ENCODE measurements at places on chromosomes 2 and 18. TPM values are rescaled to one million over a fixed set of nuclear protein-coding genes. Genes with fewer than 3 reads are reported as not detected.

IGFBP5 gene
- not detected for total RNA-seq

CTAGE1 gene
- not detected for total RNA-seq

CRYGC gene
- total RNA-seq = not detected

EMILIN1 gene
- 1.5 TPM for total RNA-seq

CCBE1 gene
- total RNA-seq = 0.02 TPM

CPS1 gene
- 0.18 TPM for total RNA-seq

IL1R1 gene
- total RNA-seq = 2.4 TPM

MYO1B gene
- 15.2 TPM for total RNA-seq

TMEM178A gene
- total RNA-seq = not detected

ZBTB14 gene
- 19.5 TPM for total RNA-seq

IGFBP2 gene
- total RNA-seq = 11.1 TPM

NOL4 gene
- not detected for total RNA-seq

SPR gene
- 10.9 TPM for total RNA-seq

ADRA2B gene
- 0.12 TPM for total RNA-seq

HK2 gene
- total RNA-seq = 94.5 TPM

TXNDC2 gene
- 0.26 TPM for total RNA-seq

STPG4 gene
- total RNA-seq = not detected

EDAR gene
- total RNA-seq = 2.3 TPM

LRATD1 gene
- not detected for total RNA-seq

GATA6 gene
- not detected for total RNA-seq

GPR35 gene
- total RNA-seq = 7.6 TPM

ACOXL gene
- total RNA-seq = 0.83 TPM

CNGA3 gene
- total RNA-seq = not detected

CTNNA2 gene
- total RNA-seq = not detected

NAT8 gene
- total RNA-seq = not detected

OTOS gene
- not detected for total RNA-seq

MGAT5 gene
- 26.2 TPM for total RNA-seq

SUCLG1 gene
- total RNA-seq = 66.6 TPM

CAPN14 gene
- 0.20 TPM for total RNA-seq

PCARE gene
- total RNA-seq = not detected

CPO gene
- not detected for total RNA-seq

SIX2 gene
- total RNA-seq = not detected

Measured in activated T-helper 1 cell treated with anti-CD3 and anti-CD28 coated beads, Interleukin-12 subunit alpha, Interleukin-12 subunit beta, Interleukin-2, Interleukin-4 antibody, amounts not matched to agents 30 ng/mL and 10 ng/mL and 1 ng/mL, durations not matched to agents 14 hours and 24 hours and 36 hours (primary cell).